ENCODE measurements at places on chromosomes 12 and 14.

- DNase-seq = no peak
Observed at GRCh38 chr14:91889477-91890211, 22.3 kb upstream of the TC2N start.

DNA sequence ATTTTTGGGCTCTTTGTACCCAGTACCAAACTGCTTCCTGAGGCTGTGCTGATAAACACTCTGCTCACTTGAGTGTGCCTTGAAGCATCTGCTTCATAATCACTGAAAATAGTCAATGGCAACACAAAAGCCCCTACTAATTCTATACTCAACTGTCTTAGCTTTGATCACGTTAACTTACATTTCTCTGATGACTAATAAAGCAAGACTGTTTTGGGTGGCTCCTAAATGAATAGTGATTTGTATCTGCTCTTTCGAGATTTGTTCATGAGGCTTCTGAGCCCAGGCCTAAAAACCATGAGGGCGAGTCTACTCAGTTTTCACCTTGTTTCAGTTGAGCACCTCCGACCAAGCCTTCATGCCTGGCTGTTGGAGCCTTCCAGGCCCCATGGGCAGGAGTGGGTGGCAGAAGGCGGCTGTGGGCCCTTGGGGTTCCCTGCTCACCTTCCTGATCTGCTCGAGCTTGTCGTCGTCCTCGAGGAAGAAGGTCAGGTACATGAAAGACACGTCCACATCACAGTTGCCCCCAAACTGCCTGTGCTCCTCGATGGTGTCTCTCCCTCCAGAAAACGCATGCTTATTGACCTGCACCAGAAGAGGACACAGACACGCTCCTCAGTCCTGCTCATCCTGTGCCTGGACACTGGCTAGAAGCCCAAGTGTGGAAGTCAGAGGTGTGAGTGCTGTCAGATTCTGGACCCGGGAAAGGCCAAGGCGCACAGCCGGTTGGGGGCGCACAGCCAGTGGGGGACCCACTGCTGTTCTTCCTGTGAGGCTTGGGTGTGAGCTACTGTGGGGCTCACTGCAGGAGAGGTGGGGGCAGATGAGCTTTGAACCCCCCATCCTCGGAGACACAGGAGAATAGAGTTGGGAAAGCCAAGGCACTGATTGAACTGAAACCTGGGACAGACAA is 13.7 kb downstream of the SLC25A47 start:
- no peak for DNase-seq

DNA sequence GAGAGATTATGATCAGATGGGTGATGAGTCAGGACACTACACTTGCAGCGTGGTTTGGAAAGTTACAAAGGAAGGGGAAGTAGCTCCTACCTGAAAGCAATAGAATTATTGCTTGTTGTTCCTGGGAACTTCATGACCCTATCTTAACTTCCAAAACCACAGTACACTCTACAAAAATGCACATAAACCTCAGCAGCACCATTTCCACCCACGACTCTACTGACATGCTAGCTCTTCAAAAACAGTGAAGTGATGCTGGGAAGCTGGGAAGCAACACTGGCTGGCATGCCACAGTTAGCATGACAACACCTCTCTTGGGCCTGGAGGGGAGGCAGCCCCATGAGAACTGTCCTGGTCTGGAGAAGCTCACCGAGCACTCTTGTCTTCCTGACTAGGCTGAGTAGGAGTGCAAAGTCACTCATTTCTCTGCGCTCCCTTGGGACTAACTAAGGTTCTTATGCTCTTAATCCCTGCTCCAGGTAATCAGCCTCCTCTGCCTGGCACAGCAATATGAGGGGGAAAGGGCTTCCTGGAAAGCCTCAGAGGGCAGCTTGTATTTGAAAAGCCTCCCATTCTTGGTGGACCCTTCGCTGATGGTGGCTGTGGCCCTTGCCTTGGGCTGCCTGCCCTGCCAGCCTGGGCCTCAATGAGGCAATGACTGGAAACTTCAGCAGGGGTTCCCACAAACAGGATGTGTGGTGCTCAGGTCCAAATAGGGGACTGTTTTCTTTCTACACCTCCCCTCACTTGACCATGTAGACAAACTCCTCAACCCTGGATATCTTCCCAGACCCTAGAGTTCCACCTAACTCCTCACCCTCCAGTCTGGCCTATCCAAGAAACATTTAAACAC is 1.2 kb downstream of the KRT3 start:
- no peak for DNase-seq

DNA sequence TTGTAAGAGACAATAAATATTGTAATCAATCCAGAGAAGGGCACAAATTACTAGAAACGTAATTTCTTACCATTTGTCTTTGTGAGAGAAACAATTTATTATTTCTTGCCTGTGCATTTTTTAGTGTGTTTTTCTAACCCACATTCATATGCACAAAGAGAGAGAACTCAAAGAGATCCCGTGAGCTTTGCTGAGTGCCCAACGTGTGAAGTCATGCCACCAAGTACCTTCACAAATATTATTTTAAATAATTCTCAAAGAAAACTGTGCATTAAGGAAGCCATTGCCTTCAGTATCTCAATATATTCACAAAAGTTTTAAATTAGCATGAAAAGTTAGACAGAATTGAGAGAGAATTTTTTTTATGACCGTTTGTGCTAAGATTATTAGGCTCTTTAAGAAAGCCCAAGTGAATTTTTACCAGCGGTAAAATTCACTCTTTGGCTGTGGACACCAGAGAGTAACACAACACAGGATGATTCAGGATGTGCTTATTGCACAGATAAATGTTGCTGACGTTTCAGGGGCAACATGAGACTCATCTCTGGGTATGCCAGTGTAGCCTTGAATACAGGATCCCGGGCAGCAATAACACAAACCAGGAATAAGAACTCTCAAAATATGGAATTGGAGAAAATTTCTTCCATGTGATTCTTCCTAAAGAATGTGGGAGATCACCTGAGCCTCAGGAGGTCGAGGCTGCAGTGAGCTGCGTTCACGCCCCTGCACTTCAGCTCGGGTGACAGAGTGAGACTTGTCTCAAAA is 2.9 kb downstream of the ARHGDIB start:
- DNase-seq = peak; percentile 42

DNA sequence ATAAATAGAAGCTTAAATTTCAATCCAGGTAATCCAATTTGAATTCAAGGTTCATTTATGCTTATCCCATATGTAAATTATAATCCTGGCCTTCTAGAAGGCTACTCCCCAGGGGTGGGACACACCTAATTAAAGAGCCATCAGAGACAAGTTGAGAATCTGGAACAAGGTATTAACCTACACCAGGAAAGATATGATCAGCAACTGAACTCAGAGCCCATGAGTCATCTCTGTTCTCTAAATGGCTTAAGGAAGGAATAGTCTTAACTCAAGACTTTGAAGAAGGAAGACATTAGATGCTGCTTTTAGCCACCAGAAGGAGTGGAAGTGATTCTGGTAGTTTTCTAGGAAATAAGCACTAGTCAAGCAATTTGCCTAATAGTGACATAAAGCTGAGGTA is 88.0 kb downstream of the KIF21A start:
- no peak for DNase-seq

GRCh38 chr12:65881965-65882413 is 57.7 kb downstream of the HMGA2 start:
- DNase-seq = peak; percentile 36

- no peak for DNase-seq
Observed at GRCh38 chr14:42200957-42201356, 594.3 kb downstream of the LRFN5 start.

DNA sequence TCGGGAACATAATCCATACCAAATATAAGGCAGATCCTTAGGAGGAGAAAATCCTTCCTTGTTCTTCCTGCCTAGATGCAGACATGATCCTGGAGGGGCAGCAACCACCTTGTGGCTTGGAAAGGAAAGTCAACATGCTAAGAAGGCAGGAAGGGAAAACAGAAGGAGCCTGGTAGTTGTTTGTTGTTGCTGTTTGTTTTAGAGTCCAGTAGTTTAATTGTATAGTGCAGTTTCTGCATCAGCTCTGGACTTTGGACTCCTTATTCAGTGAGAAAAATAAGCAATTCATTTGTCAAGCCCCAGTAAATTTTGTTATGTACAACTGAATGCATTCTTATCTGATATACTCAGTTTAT is 45.7 kb upstream of the APPL2 start:
- DNase-seq = no peak

DNA sequence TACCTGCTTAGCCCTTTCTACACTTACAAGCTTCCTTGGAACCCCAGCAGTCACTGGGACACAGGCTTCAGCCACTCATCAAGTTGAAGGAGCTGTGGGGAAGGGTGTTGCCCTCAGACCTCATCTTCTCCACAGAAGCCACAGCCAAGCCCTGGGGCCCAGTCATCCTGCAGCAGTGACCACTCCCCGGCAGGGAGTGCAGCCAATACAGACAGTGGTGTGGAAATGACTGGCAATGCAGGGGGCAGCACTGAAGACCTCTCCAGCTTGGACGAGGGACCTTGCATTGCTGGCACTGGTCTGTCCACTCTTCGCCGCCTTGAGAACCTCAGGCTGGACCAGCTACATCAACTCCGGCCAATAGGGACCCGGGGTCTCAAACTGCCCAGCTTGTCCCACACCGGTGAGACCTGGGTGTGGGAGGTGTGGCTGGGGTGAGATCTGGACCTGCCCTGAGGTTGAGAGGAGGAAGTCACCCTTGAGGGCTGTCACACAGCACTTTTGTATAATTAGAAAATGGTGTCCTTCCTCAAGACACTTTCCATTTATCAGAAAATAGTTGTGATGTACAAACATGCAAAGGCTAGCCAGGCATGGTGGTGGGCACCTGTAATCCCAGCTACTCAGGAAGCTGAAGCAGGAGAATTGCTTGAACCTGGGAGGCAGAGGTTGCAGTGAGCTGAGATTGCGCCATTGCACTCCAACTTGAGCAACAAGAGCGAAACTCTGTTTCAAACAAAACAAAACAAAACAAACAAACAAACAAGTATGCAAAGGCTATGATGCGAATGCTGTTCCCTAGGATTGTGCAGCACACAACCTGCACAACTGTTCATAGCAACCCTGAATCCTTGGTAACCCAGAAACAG is 9.9 kb downstream of the GLI1 start:
- DNase-seq = no peak

GRCh38 chr12:108704527-108704926 is 26.8 kb downstream of the CORO1C start:
- DNase-seq = no peak

- DNase-seq = no peak
Observed at GRCh38 chr12:6837370-6838060, 3.2 kb upstream of the GNB3 start.

Measured in CD4-positive, alpha-beta T cell treated with Interferon alpha-2 for 1 hour (primary cell).